Omental fat pad (tissue), 4 donors: ENCODE measurements at places on chromosomes 2 and 18.

GRCh38 chr2:239464166-239465016 lies 63.6 kb upstream of the HDAC4 start:
- no peak for DNase-seq

- no peak for DNase-seq
Measured at GRCh38 chr18:61948846-61949438, 56.1 kb upstream of the RNF152 start.

GRCh38 chr2:23312996-23313606 lies 71.9 kb upstream of the KLHL29 start:
- no peak for DNase-seq

- no peak for DNase-seq
Measured at GRCh38 chr18:10153924-10154752, 240.3 kb downstream of the VAPA start.

- DNase-seq: no peak
Measured at GRCh38 chr18:41972067-41972925, 17.3 kb downstream of the PIK3C3 start.

GRCh38 chr18:57771193-57771592 lies 31.9 kb downstream of the ATP8B1 start:
- DNase-seq: no peak

- no peak for DNase-seq
Measured at GRCh38 chr2:236964291-236964690, 121.4 kb upstream of the COPS8 start.

- no peak for DNase-seq
Measured at GRCh38 chr2:67997528-67997900, 65.3 kb downstream of the C1D start.

GRCh38 chr2:230715201-230715600 lies 2.6 kb downstream of the CAB39 start:
- DNase-seq: no peak

- DNase-seq: no peak
Measured at GRCh38 chr2:226435146-226435545, 364.5 kb downstream of the IRS1 start.

DNA sequence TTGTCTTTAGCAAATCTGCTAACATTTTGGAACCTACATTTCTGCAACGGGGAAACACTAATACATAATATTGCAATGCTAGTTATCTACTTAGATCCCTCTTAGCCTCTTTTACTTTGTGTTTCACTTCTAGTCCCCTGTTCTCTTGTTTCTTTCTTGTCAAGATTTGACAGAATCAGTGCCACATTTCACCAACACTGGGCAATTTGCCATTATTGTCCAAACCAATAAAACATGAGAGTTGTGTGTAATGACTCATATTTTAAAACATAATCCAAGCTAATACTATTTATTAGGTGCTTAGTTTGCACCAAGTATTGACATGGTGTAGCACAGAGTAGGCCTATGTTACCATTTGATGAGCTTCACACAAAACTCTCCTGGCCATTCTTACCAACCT lies 33.7 kb upstream of the ACVR1C start:
- no peak for DNase-seq

DNA sequence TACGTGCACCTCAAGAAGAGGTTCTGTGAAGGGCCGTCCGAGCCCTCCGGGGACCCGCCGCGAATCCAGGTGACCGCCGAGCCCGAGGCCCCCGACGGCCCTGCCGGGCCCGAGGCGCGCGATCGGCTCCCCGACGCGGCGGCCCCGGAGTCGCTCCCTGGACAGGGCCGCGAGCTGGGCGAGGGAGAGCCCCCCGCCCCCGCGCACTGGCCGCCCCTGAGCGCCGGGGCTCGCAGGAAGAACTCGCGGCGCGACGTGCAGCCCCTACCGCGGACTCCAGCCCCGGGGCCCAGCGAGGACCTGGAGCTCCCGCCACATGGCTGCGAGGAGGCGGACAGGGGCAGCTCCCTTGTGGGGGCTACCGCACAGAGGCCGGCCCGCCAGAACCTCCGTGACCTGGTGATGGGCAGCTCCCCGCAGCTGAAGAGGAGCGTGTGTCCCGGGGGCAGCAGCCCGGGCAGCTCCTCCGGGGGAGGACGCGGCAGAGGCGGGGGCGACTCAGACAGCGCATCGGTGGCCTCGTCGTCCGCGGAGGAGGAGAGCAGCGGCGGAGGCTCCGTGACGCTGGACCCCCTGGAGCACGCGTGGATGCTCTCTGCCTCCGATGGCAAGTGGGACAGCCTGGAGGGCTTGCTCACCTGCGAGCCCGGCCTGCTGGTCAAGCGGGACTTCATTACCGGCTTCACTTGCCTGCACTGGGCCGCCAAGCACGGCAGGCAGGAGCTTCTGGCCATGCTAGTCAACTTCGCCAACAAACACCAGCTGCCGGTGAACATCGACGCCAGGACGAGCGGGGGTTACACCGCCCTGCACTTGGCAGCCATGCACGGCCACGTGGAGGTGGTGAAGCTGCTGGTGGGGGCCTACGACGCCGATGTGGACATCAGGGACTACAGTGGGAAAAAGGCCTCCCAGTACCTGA lies 812 bp downstream of the SOWAHC start:
- no peak for DNase-seq

DNA sequence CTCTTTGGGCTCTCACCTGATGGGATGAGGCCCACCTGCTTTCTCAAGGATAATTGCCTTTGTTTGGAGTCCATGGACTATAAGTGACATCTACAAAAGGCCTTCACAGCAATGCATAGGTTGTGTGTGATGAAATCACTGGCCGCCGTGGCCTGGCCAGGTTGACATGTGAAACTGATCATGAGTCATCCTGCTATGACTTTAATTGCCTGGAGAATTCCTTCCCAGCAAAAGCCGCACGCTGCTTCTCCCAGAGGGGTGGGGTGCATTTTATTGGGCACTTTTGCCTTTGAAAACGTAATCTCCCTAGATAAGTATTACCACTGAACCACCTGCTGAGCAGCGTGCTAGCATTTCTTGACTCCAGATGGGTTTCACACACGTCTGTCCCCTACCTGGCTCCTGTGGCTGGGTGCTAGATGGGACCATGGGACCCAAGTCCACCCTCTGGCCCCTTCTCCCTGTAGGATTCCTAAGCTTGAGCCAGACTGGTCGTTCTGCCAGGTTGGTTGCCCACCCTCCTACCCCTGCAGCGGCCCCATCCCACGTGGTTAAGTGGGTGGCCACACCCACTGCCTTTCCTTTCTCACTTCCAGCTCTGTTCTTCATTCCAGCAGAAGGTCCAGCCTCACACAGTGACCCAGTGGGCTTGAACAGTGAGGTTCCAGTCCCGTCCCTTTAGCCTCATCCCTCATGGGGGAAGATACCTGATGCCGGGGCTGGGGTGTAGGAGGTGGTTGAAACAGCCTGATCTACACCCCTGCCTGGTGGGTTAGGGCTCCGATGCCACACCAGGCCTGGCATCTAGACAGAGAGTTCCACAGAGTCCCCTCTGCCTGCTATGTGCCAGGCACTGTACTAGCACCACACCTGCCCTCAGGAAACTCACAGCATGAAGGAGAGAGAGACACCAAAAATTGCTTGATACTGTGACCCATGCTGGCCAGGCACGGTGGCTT lies 89.6 kb downstream of the GBX2 start:
- no peak for DNase-seq

DNA sequence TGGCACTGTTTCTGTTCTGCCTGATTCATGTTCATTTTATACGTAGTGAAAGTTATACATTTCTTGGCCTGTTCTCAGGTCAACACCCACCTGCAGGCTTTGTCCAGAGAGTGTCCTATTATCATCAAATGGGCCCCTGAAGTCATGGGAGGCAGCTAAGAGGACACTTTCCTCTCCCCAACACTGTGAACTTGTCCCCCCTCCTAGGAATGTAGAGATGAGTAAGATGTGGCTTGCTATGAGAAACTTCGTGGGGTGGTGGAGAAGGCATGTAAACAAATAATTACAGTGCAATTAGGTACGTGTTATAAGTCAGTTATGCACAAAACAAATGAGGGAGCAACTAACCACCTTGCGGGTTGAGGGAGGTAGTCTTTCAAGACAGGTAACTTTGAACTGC lies 57.9 kb downstream of the COL4A3 start:
- no peak for DNase-seq

DNA sequence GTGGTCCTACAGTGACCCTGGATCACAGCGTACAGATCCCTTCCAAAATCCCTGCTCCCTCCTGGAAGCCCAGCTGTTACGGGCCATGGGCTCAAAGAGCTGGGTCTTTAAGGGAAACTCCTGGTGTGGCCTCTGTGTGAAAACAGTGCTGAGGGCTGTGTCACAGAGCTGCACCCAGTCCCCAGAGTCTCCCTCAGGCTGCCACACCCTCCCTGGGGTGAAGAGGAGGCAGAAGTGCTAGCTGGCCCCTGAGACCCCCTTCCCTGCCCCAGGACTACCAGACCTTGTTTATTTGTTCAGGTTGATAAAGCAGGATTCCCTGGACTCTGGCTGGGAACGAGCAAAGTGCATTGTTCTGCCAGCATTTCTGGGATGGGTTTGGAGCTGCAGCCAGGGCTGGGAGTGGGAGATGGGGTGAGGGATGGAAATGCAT lies 7.7 kb downstream of the ATOH8 start:
- no peak for DNase-seq

- DNase-seq: peak; percentile 42
Measured at GRCh38 chr2:240916571-240917008, 10.5 kb downstream of the CROCC2 start.

GRCh38 chr18:77071711-77072292 lies 60.8 kb downstream of the MBP start:
- DNase-seq: no peak

DNA sequence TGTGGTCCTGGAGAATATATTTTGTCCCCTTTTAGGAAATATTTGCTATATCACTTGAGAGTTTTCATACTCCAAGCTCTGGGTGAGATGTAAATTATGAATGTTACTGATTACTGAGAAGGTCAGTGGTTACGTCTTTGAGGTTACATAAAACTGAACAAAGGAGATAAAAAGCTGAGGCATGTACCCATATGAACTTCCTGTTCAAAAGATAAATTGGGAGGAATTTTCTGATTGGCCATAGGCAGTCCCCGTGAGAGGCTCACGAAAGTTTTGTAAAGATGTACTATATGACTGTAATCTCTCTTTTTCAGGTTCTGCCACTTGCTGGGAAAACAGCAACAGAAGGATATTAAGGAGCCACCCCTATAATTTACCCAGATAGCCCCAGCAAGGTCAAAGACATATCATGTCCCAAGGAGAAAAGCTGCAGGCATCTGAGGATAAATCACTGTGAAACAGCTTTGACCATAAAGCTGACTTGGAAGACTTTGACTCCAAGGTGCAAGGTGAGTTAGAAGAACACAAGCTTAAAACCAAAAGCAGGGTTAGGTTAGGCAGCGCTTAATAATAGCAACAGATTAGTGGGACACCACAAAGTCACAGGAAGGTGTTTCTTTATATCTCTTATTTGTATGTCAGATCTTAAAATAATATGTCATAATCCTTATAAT lies 90.4 kb downstream of the OSBPL6 start:
- DNase-seq: no peak

- no peak for DNase-seq
Measured at GRCh38 chr2:20588918-20589871, 61.7 kb downstream of the HS1BP3 start.

DNA sequence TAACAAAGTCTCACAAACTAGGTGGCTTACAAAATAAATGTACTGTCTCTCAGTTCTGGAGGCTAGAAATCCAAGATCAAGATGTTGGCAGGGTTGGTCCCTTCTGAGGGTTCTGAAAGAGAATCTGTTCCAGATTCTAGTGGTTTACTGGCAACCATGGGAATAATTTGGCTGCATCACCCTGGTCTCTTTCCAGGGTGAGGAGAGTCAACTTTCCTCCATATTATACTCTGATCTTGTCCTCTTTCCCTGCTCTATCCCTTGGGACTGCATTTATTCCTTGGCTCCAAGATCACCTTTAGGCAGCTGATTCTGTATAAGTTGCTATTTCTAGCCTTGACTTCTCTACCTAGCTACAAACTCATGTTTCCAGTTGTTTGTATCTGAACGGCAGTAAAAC lies 35.2 kb downstream of the SLC40A1 start:
- DNase-seq: no peak
